SK-N-SH (cell line): ENCODE measurements at places on chromosomes 5 and 9.
A peak's percentile ranks its signal among the peaks of the same experiment; 100 is the strongest.

GRCh38 chr5:39867923-39868322 lies 443.1 kb upstream of the DAB2 start:
- no peaks in the 10 kb centered on the region for H3K36me3 ChIP-seq
- H3K27ac ChIP-seq = no peak overlapping the region

DNA sequence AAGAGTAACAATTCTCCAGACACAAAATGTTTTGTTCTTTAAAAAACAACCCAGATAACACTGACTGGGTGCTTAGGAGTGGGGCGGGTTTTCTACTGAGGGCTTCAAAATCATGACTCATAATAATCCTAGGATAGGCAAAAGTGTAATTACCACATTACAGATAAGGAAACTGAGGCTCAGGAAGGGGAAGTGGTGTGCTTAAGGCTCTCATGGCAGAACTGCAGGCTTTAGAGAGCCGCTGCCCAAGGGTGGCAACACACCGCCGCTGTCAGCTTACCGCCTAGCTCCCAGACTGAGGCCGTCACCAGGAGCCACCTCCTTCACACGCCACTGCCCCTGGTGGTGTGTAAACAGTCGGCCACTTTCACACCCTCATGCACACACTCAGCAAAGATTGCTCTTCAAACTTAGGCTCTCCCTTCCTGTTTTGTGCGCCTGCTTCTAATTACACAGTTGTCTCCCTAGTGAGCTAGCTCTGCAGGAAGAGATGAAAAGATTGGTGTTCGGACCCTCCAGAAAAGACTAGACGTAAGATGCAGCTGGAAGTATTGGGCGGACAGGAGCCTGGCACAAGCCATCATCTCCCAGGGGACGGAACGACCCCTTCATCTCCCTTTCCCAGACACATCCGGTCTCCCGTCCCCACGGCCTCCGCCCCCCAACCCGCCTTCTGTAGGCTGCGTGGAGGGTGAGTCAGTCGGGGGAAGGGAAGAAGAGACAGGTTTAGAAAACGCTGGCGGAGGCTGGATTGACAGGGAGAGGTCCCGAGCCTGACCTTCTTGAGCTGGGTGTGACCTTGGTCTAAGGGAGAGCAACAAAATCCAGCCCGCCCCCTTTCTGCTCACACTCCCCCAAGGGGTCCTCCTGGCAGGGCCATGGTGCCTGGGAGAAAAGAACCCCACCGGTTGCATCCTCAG lies 162.7 kb downstream of the SYK start:
- H3K27me3 ChIP-seq = no peaks in the 10 kb centered on the region
- no peaks in the 10 kb centered on the region for H3K4me1 ChIP-seq
- peak; percentile 51 for DNase-seq
- no peaks in the 10 kb centered on the region for H3K36me3 ChIP-seq

DNA sequence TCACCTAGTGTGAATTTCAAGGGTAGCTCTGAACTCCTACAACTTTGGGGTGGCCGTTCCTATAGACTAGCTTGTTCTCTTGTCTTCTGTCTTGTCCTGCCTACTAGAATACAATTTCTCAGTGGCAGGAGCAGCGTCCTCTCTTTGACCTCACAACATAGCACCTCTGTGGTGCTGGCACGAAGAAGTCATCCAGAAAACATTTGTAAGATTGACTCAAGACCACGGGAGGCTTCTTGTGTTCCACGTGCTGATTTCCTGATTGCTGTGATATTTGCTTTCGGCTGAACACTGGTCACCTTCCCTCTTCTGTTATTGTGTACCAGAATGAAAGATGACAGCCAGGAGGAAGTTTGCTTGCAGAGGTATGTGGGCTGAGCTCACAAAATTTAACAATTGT lies 27.0 kb downstream of the SLC1A1 start:
- no peak overlapping the region for H3K4me3 ChIP-seq
- H3K36me3 ChIP-seq = no peaks in the 10 kb centered on the region
- H3K4me1 ChIP-seq = no peaks in the 10 kb centered on the region; the same call in 1 of the 2 replicates
- H3K27ac ChIP-seq = no peak overlapping the region

- no peaks in the 10 kb centered on the region for H3K27me3 ChIP-seq
- no peaks in the 10 kb centered on the region for H3K36me3 ChIP-seq
- H3K27ac ChIP-seq = no peak overlapping the region
- no peak for DNase-seq
These were observed 221.8 kb downstream of the FAM114A2 start for GRCh38 chr5:153816870-153817269.

GRCh38 chr5:132777209-132778069 lies at the start of gene SEPTIN8:
Gene SEPTIN8, minus strand, starts transcription at chr5:132777239. Its CDS starts 102 bp downstream, at chr5:132777137.
- H3K27ac ChIP-seq = no peak within 1 kb of the TSS
- H3K27me3 ChIP-seq = no peaks in the 10 kb centered on the region
- H3K4me3 ChIP-seq = peak within 1 kb of the TSS; percentile 85
- peaks cover 42% of the 10 kb centered on the region; the same call in 1 of the 2 replicates for H3K4me1 ChIP-seq
